ENCODE measurements at places on chromosomes 3 and 15.

DNA sequence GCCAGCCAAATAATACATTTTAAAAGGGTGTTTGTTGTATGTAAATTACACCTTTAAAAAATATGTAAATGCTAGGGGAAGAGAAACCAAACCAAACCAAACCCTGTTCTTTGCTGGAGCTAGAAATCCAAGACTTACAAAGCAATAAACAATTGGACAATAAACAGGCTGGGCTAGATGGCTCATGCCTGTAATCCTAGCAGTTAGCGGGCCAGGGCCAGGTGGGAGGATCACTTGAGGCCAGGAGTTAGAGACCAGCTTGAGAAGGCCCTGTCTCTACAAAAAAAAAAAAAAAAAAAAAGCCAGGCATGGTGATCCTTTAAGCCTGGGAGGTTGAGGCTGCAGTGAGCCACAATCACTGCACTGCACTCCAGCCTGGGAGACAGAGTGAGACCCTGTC, 12.5 kb downstream of the STOML1 start:
- DNase-seq: no peak

- DNase-seq: no peak
Observed at GRCh38 chr3:188720215-188720614, 451.6 kb upstream of the TPRG1 start.

DNA sequence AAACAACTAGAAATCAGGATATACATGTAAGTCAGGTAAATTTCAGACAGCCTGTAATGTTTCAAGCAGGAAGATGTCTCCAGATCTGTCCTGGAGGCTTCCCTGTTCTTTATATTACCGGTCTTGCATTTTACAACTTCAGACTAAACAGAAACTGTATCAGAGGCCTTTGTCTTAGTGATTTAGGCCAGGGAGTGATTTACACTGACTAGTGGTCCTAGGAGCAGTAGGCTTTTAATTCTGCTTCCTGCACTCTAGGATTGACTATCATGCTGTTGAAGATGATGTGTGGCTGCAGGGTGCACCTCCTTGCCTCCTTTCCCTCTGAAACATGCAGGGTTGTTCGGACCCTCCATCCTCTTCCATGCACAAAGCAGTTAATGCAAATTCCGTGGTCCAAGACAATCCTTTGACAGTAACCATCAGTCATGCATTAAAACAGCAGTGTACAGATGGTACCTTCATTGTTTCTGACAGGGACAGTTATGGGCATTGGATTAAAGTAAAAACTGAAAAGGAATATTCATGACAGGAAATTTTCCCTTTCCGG, 27.6 kb downstream of the CHRNA7 start:
- DNase-seq: no peak

GRCh38 chr3:59131016-59131766, 81.4 kb upstream of the CFAP20DC start:
- no peak for DNase-seq

DNA sequence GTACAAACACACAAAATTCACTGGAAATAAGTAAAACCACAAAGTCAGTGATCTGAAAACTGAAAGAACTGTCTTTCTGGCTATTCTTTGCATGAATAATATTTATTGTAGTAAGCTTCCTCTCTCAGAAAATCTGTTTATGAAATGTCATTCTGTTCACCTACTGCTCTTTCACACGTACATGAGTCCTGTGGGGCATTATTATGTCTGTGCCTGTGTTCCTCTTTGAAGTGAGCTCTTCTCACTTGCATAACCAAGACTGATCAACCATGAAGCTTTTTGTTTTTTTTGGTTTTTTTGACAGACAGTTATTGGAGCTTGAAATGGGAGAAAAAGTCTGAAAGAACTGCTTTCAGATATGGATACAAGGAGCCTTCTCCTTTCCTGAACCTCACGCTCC, 195.8 kb downstream of the PLCH1 start:
- DNase-seq: no peak

- no peak for DNase-seq
Observed at GRCh38 chr15:82663186-82663600, 16.0 kb upstream of the CPEB1 start.

DNA sequence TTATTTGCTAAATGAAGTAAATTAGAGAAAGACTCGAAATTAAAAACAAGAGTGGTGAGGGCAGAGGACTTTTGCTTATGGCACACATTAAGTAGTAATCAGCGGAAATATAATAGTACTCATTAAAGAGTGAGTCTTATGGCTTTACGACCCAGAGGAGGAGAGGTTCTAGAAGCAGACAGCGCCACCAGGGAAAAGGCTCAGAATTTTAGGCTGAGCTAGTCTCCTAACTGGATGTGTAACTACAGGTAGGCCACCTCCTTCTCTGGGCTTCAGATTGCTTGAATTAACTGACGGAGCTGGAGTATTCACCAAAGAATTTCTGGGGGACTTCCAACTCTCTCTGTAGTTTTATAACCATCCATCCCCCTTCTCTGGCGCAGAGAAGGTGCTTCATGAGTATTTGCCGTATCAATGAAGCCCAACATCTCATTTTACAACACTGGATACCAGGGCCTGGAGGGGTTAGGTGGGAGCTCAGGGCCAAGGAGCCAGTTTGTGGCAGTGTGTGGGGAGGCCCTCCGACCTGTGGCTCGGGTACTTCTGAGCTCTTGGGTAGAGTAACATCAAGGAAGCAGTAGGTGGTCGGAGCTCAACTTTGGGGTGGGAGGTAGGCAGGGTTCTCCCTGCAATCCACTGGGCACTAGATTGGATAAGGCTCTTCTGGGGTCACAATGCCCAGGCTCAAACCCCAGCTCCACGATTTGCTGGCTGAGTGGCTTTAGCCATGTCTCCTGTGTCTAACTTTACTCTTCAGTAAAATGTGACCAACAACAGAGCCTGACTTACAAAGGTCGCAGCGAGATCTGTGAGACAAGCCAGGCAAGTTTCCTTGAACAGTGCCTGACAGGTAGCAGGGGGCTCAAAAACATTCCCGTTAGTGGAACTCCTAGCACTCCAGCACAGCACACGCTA, 1.1 kb downstream of the CHCHD4 start:
- DNase-seq: no peak

- no peak for DNase-seq
Observed at GRCh38 chr15:89599021-89599420, 23.8 kb downstream of the TICRR start.

- DNase-seq: no peak
Observed at GRCh38 chr3:145144361-145144760, 1016.6 kb downstream of the PLOD2 start.

GRCh38 chr3:17908399-17909191, 166.2 kb upstream of the TBC1D5 start:
- DNase-seq: no peak

DNA sequence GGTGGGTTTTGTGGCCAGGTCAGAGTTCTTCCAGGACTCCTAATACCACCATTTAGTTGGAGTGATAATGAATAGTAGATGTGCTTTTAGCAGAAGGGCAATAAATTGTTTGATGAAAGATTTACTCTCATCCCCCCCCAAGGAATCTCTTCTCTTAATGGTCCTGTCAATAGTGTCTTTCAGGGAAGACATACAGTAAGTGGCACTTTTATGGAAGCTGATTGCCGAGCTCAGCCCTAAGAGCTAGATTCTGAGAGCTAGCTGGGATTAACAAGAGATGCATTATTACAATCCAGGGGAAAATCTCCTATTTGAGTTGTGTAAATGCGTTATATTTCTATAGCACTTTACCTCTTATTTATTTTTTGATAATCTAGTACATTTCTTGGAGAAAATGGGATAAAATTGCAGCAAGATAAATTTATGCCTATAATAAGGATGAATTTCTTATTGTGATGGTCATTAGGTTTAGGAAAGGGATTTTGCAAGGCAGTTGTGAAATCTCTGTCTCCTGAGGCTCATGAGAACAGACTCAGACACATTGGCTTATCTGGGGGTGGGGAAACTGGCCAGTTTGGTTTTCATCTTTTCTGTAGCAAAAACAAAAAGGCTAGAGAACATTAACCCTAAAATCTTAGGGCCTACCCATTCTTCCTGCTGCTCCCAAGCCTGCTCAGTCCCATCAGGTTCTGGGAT, 41.6 kb upstream of the CLSTN2 start:
- DNase-seq: no peak

- no peak for DNase-seq
Observed at GRCh38 chr3:13064159-13064868, 8.9 kb downstream of the IQSEC1 start.

GRCh38 chr3:94132777-94133176, 69.9 kb downstream of the NSUN3 start:
- no peak for DNase-seq

DNA sequence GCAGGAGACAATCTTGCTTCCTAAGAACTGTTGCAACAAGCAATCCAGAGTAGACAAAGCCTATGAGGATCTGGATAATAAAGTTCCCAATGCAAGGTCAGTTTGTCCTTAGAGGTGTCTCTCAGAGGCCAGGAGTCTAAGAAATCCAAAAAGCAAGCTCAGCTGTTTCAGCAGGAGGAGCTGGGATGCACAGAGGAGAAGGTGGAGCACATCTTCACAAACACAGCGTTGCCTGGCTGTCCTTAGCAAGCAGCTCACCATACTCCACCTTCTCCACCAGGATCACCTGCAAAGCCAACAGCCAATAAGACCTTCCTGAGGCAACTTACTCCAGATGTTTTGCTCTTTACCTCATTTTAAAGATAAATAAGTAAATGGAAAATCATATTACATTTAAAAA, 365 bp downstream of the ZBED2 start:
- no peak for DNase-seq

DNA sequence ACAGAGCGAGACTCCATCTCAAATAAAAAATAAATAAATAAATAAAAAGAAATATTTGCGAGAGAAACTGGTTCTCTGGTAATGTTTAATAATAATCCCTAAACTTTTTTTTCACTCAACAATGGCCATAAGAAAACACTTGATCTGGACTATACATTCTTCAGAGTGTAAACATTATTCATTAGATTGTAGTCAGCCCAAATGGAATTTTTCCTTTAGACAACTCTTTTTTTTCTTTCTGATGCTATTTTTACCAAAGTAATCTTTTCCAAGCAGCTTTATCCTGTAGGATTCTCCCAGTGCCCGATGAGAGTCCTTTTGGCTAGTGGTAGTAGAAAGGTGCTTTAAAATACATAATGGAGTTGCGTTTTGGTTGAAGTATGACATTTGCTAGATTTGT, 90.4 kb downstream of the NEDD4 start:
- no peak for DNase-seq

- no peak for DNase-seq
Observed at GRCh38 chr3:129323651-129324294, 45.1 kb downstream of the HMCES start.

DNA sequence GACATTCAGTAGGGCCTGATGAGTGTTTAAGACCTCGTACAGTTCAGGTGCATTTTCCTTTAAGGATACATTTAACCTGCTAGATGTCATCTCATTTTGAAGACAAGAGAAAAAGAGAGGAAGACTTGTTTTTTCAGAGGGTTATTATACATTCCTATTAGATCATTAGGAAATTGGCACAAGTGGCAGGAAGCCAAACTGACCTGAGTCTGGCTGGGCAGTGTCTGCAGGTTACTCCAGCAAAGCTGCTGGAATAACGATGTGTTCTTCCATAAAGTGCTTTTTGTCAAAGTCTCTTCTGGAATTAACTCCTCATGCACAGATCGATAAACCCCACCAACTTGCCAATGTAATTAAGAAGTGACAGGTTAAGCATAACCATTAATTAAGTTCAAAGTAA, 396.4 kb upstream of the TPRG1 start:
- no peak for DNase-seq

DNA sequence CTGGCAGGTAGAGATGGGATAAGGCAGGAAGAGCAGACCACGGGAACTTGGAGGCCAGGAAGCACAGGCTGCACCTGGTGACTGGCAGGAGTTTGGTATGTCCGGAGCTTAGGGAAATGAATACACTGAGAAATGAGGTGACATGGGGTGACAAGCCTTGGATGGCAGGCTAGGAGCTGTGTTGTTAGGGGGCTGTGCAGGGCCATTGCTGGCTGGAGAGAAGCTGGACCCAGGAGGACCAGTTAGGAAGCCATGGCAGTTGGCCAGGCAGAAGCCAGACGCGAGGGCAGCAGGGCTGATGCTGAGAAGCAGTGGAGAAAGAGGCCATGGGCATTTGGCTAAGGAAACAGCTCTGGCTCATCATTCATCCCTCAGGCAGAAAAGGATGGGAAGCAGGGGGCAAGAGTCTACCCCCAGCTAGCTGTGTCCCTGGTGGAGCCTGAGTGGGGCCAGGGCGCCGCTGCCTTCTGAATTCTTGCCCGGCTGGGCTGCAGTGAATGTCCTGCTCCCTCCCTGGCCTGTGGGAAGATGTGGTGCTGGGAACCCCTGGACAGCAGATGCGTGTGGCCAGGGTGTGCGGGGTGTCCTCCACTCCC, 255.8 kb downstream of the FAM43A start:
- no peak for DNase-seq

Measured in stimulated activated CD8-positive, alpha-beta memory T cell treated with anti-CD3 and anti-CD28 coated beads, Interleukin-4, amount 100 ng/mL, for 1 hour (primary cell).